Tibial nerve (tissue), 4 donors: ENCODE measurements at places on chromosomes 7 and 10.

GRCh38 chr10:131802996-131803395, 97.8 kb upstream of the PPP2R2D start:
- no peak overlapping the region for H3K27ac ChIP-seq
- no peaks in the 10 kb centered on the region for H3K4me1 ChIP-seq
- H3K4me3 ChIP-seq, result no peak overlapping the region
- H3K27me3 ChIP-seq, result no peaks in the 10 kb centered on the region
- H3K36me3 ChIP-seq, result no peaks in the 10 kb centered on the region

GRCh38 chr10:7789390-7789789, 1.4 kb downstream of the ATP5F1C start:
- H3K27me3 ChIP-seq, result no peaks in the 10 kb centered on the region
- H3K27ac ChIP-seq, result no peak overlapping the region
- peak overlapping the region; percentile 91 for H3K4me3 ChIP-seq
- H3K4me1 ChIP-seq, result peaks cover 23% of the 10 kb centered on the region
- DNase-seq, result no peak

DNA sequence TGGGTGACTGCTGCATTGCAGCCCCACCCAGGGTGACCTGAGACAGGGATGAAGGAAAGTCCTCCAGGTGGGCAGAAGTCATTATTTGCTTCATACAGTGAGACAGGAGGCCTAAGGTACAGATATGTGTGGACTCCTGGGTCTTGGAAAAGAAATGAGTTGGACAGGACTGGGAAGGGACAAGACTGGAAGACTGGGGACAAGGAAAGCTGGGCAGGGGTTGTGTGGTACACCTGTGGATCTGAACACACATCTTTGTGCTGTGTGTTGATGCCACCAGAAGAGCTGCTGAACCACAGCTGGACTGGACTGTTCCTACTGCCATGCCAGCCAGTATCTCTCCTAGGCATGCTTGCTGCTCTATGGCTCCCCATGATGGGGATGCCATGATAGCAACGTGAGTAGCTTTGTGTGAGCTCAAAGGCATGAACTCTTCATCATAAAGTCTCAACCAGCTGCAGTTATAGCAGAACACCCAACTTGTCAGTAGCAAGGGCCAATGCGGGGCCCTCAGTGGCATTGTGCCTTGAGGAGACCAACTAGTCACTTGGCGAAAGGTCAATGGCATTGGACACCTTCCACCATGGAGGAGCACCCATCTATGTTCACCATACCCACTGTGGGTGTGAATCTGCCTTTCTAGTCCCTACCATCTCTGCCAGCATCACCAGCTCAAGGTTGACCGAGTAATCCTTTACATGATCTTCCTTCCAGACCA, 76.0 kb upstream of the GRB10 start:
- no peaks in the 10 kb centered on the region for H3K4me1 ChIP-seq
- no peaks in the 10 kb centered on the region for H3K27me3 ChIP-seq
- H3K4me3 ChIP-seq, result no peak overlapping the region
- no peak for DNase-seq

- no peak overlapping the region for H3K4me3 ChIP-seq
- no peaks in the 10 kb centered on the region for H3K27me3 ChIP-seq
- no peaks in the 10 kb centered on the region for H3K36me3 ChIP-seq
- H3K4me1 ChIP-seq, result no peaks in the 10 kb centered on the region
- H3K27ac ChIP-seq, result peak overlapping the region; percentile 30
Measured at GRCh38 chr10:89887406-89887805, 186.0 kb downstream of the KIF20B start.

DNA sequence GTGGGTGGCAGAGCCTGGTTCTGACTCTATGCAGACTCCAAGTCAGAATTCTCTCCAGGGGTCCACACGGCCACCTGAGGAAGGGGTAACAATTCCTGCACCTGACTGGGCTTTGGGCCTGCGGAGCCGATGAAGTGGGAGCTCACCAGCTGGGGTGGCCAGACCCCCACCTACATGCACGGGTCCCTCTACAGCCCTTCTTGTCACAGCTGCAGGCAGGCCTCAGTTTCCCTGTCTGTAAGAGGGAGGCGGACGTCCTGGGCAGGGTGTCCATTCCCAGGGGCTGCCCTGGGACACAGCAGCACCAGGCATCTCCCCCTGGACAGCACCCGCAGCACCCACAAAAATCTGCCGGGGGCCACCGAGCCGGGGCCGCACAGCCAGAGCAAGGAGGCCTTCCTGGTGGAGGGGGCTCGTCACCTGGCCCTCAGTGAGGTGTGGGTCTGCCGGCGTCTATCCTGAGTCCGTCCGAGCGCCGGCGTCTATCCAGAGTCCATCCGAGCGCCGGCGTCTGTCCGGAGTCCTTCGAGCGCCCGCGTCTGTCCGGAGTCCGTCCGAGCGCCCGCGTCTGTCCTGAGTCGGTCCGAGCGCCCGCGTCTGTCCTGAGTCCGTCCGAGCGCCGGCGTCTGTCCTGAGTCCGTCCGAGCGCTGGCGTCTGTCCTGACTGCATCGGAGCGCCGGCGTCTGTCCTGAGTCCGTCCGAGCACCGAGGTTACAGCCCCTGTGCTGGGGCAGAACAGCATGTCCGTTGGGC, 65.1 kb downstream of the PDGFA start:
- H3K27me3 ChIP-seq, result no peaks in the 10 kb centered on the region
- peaks cover 20% of the 10 kb centered on the region for H3K4me1 ChIP-seq
- no peaks in the 10 kb centered on the region for H3K36me3 ChIP-seq
- DNase-seq, result no peak

DNA sequence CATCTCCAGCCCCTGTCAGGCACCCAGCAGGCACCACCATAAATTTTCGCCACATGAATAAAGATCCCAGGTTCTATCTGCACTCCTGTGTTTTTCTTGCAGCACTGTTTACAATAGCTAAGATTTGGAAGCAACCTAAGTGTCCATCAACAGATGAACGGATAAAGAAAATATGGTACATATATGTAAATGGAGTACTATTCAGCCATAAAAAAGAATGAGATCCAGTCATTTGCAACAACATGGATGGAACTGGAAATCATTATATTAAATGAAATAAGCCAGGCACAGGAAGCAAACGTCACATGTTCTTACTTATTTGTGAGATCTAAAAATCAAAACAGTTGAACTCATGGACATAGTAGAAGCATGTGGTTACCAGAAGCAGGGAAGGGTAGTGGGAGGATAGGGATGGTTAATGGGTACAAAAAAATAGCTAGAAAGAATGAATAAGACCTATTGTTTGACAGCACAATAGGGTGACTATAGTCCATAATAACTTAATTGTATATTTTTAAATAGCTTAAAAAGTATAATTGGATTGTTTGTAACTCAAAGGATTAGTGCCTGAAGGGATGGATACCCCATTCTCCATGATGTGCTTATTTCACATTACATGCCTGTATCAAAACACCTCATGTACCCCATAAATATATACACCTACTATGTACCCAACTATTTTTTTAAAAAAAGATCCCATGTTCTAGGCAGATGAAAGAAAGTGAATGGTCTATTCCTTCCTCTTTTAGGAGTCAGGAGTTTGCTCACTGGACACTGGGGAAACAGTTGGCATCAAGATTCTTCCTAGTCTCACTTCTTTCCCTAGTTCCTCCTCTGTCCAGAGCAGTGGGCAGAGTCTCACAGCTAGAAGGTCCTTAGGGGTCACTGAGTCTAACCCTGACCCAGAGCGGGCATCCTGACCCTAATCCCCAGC, 1.0 kb upstream of the NPFFR1 start:
- H3K4me1 ChIP-seq, result peaks cover 5% of the 10 kb centered on the region
- H3K27me3 ChIP-seq, result peaks cover 58% of the 10 kb centered on the region
- no peaks in the 10 kb centered on the region for H3K36me3 ChIP-seq
- no peak overlapping the region for H3K4me3 ChIP-seq

DNA sequence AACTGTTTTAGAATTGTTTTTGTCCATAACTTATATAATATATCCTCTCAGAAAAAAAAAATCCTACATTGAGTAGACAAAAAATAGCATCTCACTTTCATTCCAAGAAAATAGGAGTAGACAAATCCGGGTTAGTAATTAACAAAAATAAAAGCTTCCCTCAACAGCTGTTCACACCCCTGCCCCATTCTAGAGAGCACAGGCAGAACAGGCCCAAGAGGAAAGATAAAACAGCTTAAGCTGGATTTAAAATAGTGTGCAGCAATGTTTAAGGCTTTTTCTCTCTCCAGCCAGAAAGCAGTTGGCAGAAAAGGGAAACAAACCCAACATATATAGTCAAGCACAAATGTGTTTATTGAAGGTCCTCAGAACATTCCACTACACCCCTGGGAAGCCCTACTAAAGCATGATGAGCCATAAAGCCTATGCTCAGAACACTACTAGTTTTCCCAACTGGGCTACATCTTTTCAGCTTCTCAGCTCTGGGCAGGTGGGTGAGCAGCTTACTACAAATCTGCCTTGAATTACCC, 189.9 kb downstream of the MTERF1 start:
- H3K4me3 ChIP-seq, result no peak overlapping the region
- no peak overlapping the region for H3K27ac ChIP-seq
- no peaks in the 10 kb centered on the region for H3K36me3 ChIP-seq
- H3K4me1 ChIP-seq, result no peaks in the 10 kb centered on the region

- no peaks in the 10 kb centered on the region for H3K27me3 ChIP-seq
- H3K27ac ChIP-seq, result no peak overlapping the region
- H3K36me3 ChIP-seq, result no peaks in the 10 kb centered on the region
- DNase-seq, result no peak
Measured at GRCh38 chr10:88853155-88853881, 1.7 kb upstream of the ANKRD22 start.

- no peak overlapping the region for H3K4me3 ChIP-seq
- H3K4me1 ChIP-seq, result no peaks in the 10 kb centered on the region
- no peak for DNase-seq
- peaks cover 6% of the 10 kb centered on the region for H3K36me3 ChIP-seq
Measured at GRCh38 chr7:149172534-149172920, 22.8 kb upstream of the ZNF282 start.

GRCh38 chr7:8078418-8078817, 109.8 kb downstream of the GLCCI1 start:
- no peaks in the 10 kb centered on the region for H3K27me3 ChIP-seq
- DNase-seq, result no peak
- no peak overlapping the region for H3K27ac ChIP-seq
- no peaks in the 10 kb centered on the region for H3K4me1 ChIP-seq
- H3K36me3 ChIP-seq, result no peaks in the 10 kb centered on the region
- no peak overlapping the region for H3K4me3 ChIP-seq

DNA sequence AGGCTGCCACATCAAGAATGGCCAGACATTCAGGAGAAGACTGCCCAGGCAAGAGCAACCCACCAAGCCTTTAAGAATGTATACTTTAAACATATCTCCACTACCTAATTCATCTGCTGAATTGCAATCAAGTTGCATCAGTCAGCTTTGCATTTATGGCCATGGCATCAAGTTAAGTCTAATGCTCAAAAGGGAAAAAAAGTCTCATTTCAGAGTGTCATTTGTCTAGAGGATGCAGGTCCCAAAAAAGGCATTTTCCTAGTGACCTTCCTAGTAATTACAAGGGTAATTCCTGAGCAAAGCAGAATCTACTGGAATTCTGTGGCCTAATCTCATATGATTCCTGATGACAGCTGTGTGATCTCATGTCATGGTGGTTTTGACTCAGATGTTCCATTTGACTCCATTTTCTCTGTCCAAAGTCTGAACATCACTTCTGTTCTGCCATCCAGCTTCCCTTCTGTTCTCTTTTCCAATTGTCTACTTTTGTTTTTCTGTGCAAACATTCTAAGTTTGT, 7.3 kb upstream of the CABCOCO1 start:
- H3K4me3 ChIP-seq, result no peak overlapping the region
- no peak for DNase-seq
- no peak overlapping the region for H3K27ac ChIP-seq
- H3K36me3 ChIP-seq, result no peaks in the 10 kb centered on the region
- no peaks in the 10 kb centered on the region for H3K4me1 ChIP-seq

DNA sequence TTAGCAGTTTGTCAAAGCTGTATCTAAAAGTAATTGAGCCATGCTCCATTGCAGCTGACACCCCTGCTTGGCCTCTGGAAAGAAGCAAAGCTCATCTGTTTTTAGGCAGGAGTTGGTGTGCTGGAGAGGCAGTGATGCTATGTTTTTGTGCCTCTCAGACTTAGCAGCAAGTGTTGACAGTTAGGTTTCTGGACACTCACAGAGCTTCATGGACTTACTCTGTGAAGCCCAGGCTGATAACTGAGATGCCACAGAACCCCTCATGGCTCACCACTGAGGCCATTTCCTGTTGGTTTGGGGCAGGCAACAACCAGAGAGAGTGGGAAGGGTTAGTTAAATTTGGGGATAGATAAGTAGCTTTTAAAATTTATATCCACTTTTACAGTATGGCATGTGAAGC, 59.8 kb downstream of the BTAF1 start:
- DNase-seq, result no peak
- H3K4me1 ChIP-seq, result no peaks in the 10 kb centered on the region
- no peaks in the 10 kb centered on the region for H3K27me3 ChIP-seq
- no peak overlapping the region for H3K4me3 ChIP-seq

GRCh38 chr10:82492647-82493046, 617.7 kb downstream of the NRG3 start:
- no peak overlapping the region for H3K4me3 ChIP-seq
- no peaks in the 10 kb centered on the region for H3K36me3 ChIP-seq
- H3K4me1 ChIP-seq, result no peaks in the 10 kb centered on the region
- no peak overlapping the region for H3K27ac ChIP-seq
- DNase-seq, result no peak

DNA sequence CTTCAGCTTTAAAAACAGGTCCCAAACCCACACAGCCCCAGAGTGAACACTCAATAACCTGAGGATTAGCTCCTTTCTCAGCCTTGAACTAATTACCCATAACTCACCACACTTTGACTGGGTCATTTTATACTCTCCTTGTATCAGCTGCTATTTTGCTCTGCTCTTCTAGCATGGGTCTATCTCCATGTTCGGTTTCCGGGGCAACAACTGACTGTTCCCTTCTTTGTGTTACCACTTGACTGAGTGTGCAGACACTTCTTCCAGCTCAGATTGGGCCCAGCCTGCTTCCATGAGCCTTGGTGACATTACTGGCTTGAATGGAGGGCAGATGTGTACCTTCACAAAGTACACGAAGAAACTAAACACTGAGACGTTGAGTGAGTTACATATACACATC, 31.5 kb upstream of the PRPS1L1 start:
- no peaks in the 10 kb centered on the region for H3K36me3 ChIP-seq
- H3K27me3 ChIP-seq, result no peaks in the 10 kb centered on the region
- no peak overlapping the region for H3K27ac ChIP-seq
- DNase-seq, result no peak
- H3K4me3 ChIP-seq, result no peak overlapping the region

GRCh38 chr10:59675812-59676211, 33.8 kb downstream of the SLC16A9 start:
- no peak overlapping the region for H3K4me3 ChIP-seq
- no peaks in the 10 kb centered on the region for H3K27me3 ChIP-seq
- no peak for DNase-seq
- no peaks in the 10 kb centered on the region for H3K36me3 ChIP-seq
- no peaks in the 10 kb centered on the region for H3K4me1 ChIP-seq
